Activated CD8-positive, alpha-beta T cell treated with anti-CD3 and anti-CD28 coated beads, Interleukin-2, amount 10 ng/mL, durations not matched to agents 7 days and 5 days (primary cell): ENCODE measurements at places on chromosomes 11 and 22. TPM values are rescaled to one million over a fixed set of nuclear protein-coding genes. Genes with fewer than 3 reads are reported as not detected.

TMEM25 gene
- 6.1 TPM for total RNA-seq

SCGB1C1 gene
- total RNA-seq: not detected

NXPE4 gene
- not detected for total RNA-seq

FBLN1 gene
- not detected for total RNA-seq

KCNQ1 gene
- 20.4 TPM for total RNA-seq

PLAAT5 gene
- total RNA-seq: 0.11 TPM

SHISAL1 gene
- total RNA-seq: not detected

DNA sequence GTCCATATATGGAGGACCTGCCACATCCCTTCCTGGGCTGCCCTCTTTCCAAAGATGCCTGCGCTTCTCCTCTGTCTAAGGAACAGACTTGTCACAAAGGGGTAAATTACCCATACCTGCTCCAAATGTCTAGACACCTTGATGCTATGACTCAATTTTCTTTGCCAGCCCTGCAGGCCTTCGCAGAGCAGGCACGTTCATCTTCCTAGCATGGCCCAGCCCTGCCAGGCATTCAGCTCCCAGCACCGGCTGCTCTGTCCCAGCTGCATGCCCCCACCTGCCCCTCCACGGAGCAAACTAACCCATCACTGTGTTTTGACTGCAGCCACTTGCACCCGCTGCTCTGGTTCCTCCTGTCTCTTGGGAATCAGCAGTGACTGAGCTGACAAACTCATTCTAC, 526.1 kb downstream of the MIAT start:
- no peaks in the 10 kb centered on the region for H3K27me3 ChIP-seq
- H3K4me3 ChIP-seq: no peak overlapping the region
- no peaks in the 10 kb centered on the region for H3K4me1 ChIP-seq
- no peak overlapping the region for H3K27ac ChIP-seq
- H3K36me3 ChIP-seq: no peaks in the 10 kb centered on the region

DNA sequence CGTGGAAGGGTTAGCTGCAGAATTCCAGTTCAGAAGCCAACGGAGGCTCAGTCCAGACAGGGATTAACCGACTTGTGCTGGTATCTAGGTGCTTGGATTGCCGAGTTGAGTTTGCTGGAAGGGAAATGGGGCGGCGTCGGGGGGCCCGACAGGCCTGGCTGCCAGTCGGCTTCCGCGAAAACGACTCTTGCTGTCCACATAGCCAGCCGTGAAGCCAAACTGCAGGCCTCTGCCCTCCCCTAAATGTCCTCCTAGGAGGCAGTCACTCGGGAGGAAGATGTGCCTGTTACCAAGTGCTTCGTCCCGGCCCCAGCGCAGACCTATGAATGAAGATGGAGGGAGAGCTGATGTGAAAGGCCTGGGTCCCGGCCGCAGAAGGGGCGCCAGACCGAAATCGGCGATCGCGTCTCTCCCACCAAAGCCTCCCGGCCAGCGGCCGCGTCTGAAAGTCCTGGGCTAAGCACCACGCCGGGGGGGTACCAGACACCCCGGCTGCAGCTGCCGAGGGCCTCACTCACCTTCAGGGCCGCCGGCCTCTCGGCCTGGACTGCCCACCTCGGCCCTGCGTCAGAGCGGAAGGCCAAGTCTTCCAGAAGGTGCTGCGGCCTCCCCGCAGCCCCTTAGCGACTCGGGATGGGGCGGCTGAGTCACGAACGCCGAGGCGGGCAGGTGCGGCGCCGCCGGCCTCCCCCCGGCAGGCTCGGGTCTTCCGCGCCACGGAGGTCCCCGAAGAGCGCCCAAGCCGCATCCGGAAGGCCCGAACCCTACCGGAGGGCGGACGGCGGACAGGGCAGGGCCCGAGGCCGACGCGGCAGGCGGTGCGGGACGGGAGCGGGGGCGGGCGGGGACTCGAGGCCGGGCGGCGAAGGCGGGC, 7.5 kb downstream of the DPAGT1 start:
- peak; percentile 47 for DNase-seq
- H3K4me3 ChIP-seq: peak overlapping the region; percentile 95
- H3K4me1 ChIP-seq: peaks cover 52% of the 10 kb centered on the region
- H3K36me3 ChIP-seq: peaks cover 74% of the 10 kb centered on the region
- peak overlapping the region; percentile 97 for H3K27ac ChIP-seq
- no peaks in the 10 kb centered on the region for H3K27me3 ChIP-seq

DNA sequence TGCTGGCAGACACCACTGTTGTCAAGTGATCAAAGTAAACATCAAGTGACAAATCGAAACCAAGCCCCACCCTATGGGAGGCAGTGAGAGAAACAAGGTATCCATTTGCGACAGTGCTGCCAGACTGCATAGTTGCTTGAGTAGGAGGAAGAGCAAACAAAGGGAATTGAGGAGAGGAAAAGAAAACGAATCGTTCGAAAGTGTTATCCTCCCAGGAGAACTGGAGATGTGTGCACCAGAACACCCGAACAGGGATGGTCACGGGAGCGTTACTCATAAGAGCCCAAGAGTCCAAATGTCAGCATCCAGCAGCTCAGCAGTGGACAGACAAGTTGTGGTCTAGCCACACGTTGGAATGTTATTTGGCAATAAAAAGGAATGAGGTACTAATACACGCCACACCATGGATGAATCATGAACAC, 58.4 kb upstream of the NUP50 start:
- H3K27me3 ChIP-seq: peaks cover 6% of the 10 kb centered on the region
- H3K4me3 ChIP-seq: no peak overlapping the region
- DNase-seq: no peak

DNA sequence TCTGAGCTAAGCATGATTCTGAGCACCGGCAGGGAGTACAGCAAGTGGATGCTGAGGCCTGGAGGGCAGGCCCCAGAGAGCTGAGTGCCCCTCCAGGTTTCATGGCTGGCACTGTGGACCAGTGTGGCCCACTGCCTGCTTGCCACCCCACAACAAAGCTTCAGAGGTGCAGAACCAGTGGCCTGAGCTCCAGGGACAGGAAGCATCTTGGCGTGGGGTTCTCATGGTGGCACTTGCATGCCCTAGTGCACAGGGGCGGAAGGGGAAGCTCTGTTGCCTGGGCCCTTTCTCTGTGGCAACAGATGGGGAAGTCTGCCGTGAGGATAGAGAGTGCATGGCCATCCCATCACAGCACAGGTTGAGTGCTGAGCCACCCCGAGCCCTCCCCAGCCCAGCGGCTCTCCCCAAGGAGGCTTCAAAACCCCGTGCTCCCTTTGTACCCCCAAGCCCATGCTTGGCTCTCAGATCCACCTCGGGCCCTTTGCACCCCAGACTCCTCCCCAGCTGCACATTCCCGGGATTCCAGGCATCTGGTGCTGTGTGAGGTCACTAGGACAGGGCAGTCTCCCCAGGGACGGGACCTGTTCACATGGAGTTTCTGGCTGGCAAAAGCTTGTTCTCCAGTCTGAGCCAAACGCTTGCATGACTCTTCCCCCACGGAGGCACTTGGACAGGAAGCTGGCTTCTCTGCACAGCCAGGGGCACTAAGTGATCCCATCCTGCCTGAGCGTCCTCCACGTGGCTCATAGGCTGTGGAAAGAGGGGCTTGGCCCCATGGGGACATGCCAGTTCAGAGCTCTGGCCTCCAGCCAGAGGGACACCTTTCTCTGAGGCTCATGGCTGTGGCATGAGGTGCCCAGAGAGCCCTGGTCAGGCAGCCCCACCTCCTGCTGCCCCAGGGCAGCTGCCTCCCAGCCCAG, 4.2 kb downstream of the SLC25A1 start:
- no peak overlapping the region for H3K4me3 ChIP-seq
- peaks cover 48% of the 10 kb centered on the region for H3K4me1 ChIP-seq
- DNase-seq: no peak
- peaks cover 11% of the 10 kb centered on the region for H3K27me3 ChIP-seq

DNA sequence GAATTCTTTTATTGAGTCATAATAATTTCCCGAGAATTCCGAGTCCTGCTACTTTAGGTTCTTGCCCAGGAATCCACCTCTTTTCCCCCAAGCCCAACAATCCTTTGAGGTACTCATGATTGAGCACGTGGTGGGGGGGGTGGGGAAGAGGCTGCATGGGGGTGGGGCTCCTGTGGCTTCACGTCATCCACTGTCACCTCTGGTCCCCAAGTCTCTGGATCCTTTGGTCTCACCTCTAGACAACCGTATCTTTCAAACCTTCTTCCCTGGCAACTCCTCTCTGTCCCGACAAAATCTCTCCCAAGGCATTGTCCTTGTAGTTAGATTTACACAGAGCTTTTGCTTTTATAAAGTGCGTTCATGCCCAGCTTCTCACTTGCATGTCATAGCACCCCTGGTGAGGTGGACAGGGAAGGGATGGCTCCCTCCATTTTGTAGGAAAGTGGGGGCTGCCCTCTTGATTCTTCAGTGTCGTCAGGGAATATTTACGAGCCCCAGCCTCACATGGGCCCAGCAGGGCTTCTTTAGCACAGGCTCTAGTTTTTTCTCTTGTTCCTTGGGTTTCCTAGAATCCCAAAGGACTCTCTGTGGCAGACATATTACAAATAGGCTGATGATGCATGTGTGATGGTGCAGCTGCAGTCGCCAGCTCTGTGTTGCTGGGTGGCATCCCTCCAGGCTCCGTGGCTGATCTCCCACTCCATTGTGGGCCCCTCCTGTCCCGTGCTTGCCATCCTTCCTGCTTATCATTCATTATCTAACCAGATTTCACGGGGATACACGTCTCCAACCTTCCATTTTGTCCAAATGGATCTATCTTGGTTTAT, 8.4 kb downstream of the UCP3 start:
- peaks cover 33% of the 10 kb centered on the region for H3K36me3 ChIP-seq
- no peaks in the 10 kb centered on the region for H3K27me3 ChIP-seq
- no peak for DNase-seq
- H3K4me1 ChIP-seq: peaks cover 68% of the 10 kb centered on the region

- no peaks in the 10 kb centered on the region for H3K36me3 ChIP-seq
- no peak overlapping the region for H3K27ac ChIP-seq
- peaks cover 26% of the 10 kb centered on the region for H3K4me1 ChIP-seq
- H3K27me3 ChIP-seq: peaks cover 7% of the 10 kb centered on the region
- DNase-seq: peak; percentile 18
These were observed 12.7 kb upstream of the FXYD2 start for GRCh38 chr11:117837070-117837776.

DNA sequence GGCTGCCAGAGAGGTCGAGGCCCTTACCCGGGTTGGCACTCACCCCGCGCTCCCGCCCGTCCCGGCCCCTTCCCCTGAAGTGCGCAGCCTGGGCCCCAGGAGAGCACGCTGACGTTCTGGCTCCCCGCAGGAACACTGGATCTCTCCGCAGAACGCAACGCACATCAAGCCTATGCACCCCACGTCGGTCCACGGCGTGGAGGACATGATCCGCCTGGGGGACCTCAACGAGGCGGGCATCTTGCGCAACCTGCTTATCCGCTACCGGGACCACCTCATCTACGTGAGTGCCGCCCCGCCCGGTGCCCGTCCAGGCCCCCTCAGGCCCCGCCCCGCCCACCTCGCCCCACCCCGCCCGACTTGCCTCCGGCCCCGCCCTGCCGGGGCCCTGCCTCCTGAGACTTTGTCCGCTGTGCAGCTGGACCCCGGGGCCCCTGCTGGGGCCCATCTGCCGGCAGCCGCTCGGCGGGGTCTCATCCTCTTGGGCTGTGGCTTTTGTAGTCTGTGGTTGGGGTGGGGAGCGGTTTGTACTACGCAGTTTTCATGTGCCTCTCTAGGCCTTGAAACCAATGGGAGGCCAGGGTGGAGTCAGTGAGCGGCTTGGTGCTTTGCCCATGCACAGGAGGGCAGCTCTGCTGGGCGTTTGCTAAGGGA, 19.7 kb downstream of the MYO7A start:
- no peak overlapping the region for H3K27ac ChIP-seq
- H3K36me3 ChIP-seq: no peaks in the 10 kb centered on the region
- peaks cover 58% of the 10 kb centered on the region for H3K27me3 ChIP-seq
- DNase-seq: peak; percentile 65

GRCh38 chr11:130779267-130779666, 137.0 kb downstream of the SNX19 start:
- H3K27me3 ChIP-seq: peaks cover 9% of the 10 kb centered on the region
- no peaks in the 10 kb centered on the region for H3K36me3 ChIP-seq
- H3K27ac ChIP-seq: no peak overlapping the region
- no peaks in the 10 kb centered on the region for H3K4me1 ChIP-seq

GRCh38 chr22:32904044-32904443, 102.5 kb downstream of the TIMP3 start:
- no peaks in the 10 kb centered on the region for H3K36me3 ChIP-seq
- no peak for DNase-seq
- no peaks in the 10 kb centered on the region for H3K27me3 ChIP-seq

DNA sequence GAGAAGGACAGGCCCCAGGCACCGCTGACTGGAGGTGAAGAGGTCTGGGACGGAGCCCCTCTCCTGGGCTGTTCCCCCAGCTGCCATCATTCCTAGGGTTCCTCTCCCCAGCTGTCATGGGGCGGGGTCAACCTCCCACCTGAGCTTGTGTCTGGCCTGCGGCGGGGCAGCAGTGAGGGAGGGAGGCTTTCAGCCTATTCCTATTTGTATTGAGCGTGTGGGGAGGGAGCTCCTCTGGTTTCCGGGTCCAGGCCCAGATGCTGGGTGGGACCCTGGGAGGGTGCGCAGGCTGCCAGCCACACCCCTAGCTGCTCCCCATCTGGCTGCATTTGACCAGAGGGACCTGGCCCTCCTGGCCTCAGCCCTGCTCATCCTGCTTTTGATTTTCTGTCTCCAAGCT, 13.7 kb downstream of the TSPAN4 start:
- no peaks in the 10 kb centered on the region for H3K27me3 ChIP-seq
- no peaks in the 10 kb centered on the region for H3K4me1 ChIP-seq
- no peak for DNase-seq
- no peaks in the 10 kb centered on the region for H3K36me3 ChIP-seq
- H3K4me3 ChIP-seq: no peak overlapping the region
- H3K27ac ChIP-seq: no peak overlapping the region

GRCh38 chr22:43744700-43745410, 67.2 kb downstream of the EFCAB6 start:
- no peaks in the 10 kb centered on the region for H3K4me1 ChIP-seq
- no peaks in the 10 kb centered on the region for H3K36me3 ChIP-seq
- no peaks in the 10 kb centered on the region for H3K27me3 ChIP-seq

DNA sequence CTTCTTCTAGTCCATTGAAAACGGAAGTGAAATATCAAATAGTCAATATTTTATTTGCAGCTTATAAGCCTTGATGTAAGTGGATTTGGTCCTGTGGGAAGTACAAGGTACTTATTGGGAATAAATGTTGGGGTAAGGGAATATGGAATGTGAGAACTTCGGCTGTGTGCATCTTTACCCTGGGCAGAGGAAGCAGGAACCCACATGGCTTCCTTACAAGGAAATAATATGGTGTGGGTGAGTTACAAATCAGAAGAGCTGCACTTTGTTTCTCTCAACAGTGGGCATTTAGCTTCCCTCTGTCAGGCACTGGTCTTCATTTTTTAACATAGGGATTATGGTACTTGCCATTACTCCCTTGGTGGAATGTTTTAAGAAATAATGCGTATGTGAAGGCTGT, 77.9 kb downstream of the SCN3B start:
- no peak for DNase-seq
- peaks cover 3% of the 10 kb centered on the region for H3K27me3 ChIP-seq
- H3K36me3 ChIP-seq: no peaks in the 10 kb centered on the region

DNA sequence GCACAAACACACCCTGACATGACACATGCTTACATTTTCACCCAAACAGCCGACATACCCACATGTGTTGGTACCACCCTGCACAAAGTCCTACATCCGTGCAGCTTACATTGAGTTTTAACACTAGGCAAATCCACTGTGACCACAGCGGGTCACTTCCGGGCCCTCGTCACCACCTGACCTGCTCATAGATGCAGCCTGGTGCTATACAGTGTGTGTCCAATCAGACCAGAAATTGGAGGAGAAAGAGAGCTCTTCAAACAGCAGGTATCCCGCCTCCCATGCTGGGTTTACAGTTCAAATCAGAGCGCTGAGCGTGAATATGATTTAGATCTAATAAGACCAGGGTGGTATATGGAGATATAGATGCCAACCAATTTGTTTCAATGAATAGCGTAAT, 35.4 kb downstream of the PHF21B start:
- H3K36me3 ChIP-seq: no peaks in the 10 kb centered on the region
- peaks cover 3% of the 10 kb centered on the region for H3K4me1 ChIP-seq
- no peak for DNase-seq
- H3K4me3 ChIP-seq: no peak overlapping the region
